Endothelial cell of umbilical vein (primary cell): ENCODE measurements at places on chromosomes 2 and 18. TPM values are rescaled to one million over a fixed set of nuclear protein-coding genes. Genes with fewer than 3 reads are reported as not detected.

Gene ADI1
- total RNA-seq: 42.6 and 49.7 TPM in 2 replicates

Gene OBSL1
- 8.0 and 16.7 TPM in 2 replicates for total RNA-seq

DNA sequence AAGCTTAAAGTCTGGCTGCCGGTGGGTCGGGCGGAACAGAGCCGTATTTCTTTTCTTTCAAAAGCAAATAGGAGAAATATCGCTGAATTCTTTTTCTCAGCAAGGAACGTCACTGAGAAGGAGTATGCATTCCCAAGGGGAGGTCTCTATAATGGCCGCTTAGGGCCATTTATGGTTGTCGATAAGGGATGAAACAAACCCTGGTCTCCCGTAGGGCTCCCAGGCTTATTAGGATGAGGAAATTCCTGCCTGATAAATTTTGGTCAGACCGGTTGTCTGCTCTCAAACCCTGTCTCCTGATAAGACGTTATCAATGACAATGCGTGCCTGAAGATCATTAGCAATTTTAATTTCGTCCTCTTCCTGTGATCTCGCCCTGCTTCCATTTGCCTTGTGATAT lies 227.7 kb upstream of the ZEB2 start:
- DNase-seq: no peak

DNA sequence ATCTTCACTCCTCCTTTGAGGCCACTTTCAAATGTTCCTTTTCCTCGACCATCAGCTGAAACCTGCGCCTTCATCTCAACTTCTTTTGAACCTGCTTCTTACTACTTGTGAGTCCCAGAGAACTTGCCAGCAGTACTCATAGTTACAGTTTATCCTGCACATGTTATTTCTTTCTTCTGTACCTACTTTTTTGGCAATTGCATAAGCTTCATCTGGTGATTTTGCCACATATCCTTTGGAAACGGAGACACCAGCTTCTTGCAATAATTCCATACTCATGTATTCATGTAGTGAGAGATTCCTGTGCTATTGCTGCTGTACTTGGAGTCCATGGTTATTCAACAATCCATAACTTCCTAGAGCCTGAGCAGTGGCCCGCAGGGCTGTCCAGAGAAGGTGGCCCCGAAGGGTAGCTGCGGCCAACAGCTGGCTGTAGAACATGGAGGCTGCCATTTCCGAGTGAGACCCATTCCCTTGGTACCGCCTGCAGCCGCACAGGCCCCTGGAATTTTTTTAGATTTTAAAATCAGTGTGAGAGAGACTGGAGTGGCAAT lies 39.4 kb downstream of the EFR3B start:
- H3K36me3 ChIP-seq: no peaks in the 10 kb centered on the region
- no peak for DNase-seq
- no peak overlapping the region for H3K27ac ChIP-seq

GRCh38 chr2:128076461-128077106 lies 14.4 kb upstream of the UGGT1 start:
- H3K4me1 ChIP-seq: no peaks in the 10 kb centered on the region
- H3K27me3 ChIP-seq: peaks cover 2% of the 10 kb centered on the region
- H3K4me3 ChIP-seq: no peak overlapping the region
- no peaks in the 10 kb centered on the region for H3K36me3 ChIP-seq

DNA sequence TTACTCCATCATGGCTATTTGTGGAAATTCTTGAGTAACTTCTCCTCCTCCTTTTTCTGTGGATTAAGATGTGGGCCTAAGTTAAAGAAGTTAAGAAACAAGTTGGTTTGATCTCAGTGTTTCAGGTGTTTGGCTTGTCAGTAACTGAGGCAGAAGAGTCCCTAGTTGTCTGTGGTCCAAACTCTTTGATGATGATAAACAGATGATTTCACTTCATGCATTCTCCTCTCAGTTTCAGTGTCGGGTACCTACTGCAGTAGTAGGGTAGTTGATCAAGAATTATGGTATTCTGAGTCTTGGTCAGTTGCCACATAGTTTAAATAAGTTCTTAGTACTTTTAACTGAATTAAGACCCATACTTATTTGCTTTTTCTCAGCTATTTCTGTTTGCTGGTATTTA lies 85.6 kb downstream of the NCOA1 start:
- no peaks in the 10 kb centered on the region for H3K27me3 ChIP-seq
- H3K27ac ChIP-seq: no peak overlapping the region
- no peak for DNase-seq
- no peak overlapping the region for H3K4me3 ChIP-seq
- H3K4me1 ChIP-seq: peaks cover 9% of the 10 kb centered on the region

DNA sequence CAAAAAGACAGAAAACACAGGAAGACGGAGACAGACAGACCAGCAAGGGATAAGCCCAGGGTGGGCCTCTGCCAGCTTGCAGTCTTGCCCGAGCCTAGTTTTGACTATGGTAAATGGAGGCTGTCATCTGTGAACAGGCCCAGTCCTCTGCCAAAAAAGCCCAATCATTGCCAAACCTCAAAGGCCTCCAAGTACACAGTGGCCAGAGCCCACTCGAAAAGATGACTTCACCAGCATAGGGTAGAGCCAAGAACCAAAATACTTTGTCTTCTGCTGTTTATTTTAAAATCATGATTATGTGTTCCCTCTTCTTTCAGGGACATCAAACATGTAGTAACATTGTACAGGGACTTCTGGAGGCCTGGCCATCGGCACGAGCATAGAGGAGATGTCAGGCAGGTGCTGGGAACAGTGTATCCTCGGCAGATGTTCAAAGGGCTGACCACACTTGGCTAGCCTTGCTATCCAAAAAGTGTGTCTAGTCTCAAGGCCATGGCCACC lies 66.0 kb downstream of the TTC32 start:
- H3K4me3 ChIP-seq: no peak overlapping the region
- no peaks in the 10 kb centered on the region for H3K36me3 ChIP-seq
- H3K27ac ChIP-seq: no peak overlapping the region
- no peaks in the 10 kb centered on the region for H3K4me1 ChIP-seq

GRCh38 chr18:45321520-45321919 lies 293.8 kb upstream of the SLC14A2 start:
- no peaks in the 10 kb centered on the region for H3K4me1 ChIP-seq
- H3K36me3 ChIP-seq: no peaks in the 10 kb centered on the region
- no peaks in the 10 kb centered on the region for H3K27me3 ChIP-seq
- no peak for DNase-seq

DNA sequence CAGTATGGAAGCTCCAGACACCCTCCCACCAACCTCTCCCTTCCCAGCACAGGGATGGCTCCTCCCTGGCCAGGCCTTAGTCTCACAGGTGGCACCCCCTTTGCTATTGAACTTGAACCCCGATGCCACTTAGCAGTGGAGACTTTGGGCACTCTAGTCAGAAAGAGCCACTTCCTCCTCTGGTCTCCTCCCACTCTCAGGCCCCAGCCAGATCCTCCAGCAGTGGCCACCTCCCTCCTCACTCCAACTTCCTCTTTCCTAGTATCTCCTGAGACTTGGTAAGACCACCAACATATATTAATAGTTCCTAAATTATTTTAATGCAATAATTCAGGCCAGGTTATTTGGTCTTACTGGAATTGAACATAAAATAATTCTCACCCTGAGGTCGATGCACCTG lies 437.2 kb upstream of the ID2 start:
- H3K27ac ChIP-seq: no peak overlapping the region
- no peak for DNase-seq
- H3K4me1 ChIP-seq: no peaks in the 10 kb centered on the region
- no peak overlapping the region for H3K4me3 ChIP-seq
- H3K36me3 ChIP-seq: no peaks in the 10 kb centered on the region
- H3K27me3 ChIP-seq: no peaks in the 10 kb centered on the region
